ENCODE measurements at places on chromosomes 16 and 17.

DNA sequence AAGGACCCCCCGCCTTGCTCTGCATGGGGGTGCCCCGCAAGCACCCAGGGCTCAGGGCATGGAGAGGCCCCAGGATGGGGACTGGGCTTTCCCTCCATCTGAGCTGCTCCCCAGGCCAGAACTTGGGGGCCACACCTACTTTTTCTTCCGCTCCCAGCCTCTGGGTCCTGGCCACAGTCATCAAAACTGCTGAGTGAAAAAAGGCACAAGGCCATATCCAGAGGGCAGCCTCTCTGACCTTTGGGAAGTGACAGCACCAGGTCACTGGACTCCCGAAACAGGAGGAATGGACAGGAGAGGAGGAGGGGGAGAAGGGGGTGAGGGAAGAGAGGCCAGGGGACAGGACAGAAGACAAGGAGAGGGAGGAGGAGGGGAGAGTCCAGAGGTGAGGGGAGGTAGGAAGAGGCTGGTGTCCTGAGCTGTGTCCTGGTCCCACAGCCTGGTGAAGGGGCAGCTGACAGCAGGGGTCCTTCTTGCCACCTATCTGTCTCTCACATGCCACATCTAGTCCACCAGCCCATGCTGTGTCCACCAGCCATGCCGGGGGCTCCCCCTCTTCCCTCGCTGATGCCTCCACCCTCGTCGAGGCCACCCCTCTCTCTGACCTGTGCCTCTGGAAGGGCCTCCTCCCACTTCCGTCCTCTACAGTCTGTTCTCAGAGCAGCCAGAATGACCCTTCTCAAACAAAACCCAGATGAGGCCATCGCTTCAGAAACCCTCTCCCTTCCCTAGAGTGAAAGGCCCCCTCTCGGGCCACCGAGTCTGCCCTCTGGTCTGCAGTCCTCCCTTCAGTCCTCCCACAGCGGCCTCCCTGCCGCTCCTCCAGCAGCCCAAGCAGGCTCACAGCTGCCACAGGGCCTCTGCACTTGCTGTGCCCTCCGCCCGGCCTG, 73.9 kb upstream of the TOB1 start:
- DNase-seq: no peak

- DNase-seq: no peak
These were observed 67.5 kb upstream of the ZNF423 start for GRCh38 chr16:49923411-49923810.

DNA sequence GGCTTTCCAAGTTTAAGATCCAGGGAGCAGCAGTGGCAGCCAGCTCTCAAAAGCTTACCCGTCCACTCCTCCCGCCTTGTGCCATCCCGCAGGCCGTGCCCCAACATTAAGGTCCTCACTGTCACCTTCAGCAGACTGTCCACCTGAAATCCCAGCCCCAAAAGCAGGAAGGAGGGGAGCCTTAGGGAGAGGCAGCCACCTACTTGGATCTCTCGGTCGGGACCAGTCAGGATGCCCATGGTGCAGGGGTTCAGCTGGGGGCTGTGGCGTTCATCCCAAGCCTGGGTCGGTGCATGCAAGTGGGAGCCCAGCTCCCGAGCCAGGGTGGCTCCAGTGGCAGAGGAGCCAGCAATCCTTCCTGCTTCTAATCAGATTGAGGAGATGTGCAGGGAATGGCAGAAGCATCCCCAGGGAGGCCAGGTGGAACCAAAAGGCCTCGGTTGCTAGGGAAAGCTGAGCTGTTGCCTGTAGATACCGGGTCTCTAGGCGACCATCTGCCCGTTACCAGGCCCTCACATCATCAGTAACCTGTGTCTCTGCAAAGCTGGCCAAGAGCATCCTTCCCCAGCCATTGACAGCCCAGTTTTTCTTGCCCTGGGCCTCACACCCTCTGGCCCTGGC, 24.6 kb downstream of the CNGB1 start:
- no peak for DNase-seq

DNA sequence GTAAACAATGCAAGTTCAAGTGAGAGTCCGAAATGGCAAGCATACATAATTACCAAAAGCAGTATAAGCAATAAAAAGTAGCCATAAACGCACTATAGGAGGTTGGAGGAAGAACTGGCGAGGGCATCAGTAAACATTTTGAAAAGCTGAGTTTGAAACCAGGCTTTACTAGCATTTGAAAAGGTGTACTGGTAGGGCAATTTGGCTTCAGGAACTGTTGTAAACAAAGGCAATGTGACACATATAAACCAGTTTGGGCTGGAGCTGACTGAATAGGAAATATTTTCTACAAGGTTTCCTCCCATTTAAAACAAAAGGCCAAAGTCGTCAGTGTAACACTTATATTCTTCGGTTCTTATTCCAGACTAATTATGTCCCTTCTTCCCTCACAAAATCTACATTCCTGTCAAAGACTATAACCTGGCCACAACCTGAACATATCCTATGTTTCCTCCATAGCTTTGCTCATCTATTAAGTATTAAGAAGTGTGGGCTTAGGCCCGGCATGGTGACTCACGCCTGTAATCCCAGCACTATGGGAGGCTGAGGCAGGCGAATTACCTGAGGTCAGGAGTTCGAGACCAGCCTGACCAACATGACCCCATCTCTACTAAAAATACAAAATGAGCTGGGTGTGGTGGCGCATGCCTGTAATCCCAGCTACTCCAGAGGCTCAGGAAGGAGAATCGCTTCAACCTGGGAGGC, 7.8 kb downstream of the CBX1 start:
- no peak for DNase-seq

- no peak for DNase-seq
These were observed 67.5 kb downstream of the AMFR start for GRCh38 chr16:56357765-56358322.

GRCh38 chr17:77734371-77735080, 224.0 kb upstream of the TNRC6C start:
- DNase-seq: peak; percentile 67

DNA sequence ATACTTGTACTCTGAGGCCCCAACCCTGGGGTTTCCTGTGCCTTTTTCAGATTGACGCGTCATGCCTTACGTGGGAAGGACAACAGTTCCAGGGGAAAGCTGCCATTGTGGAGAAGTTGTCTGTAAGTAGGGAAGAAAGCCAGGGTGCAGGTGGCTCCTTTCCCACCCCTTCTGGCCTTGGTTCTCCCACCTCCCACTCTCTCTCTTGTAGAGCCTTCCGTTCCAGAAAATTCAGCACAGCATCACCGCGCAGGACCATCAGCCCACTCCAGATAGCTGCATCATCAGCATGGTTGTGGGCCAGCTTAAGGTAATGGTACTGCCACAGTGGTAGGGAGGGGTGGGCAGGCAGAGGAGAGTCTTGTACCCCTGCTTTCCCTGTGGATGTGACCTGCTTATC, 4.6 kb upstream of the EDC4 start:
- no peak for DNase-seq

- no peak for DNase-seq
These were observed 280.3 kb upstream of the FOXF1 start for GRCh38 chr16:86229866-86230656.

GRCh38 chr16:27639561-27640276, 89.8 kb downstream of the KATNIP start:
- DNase-seq: peak; percentile 39

DNA sequence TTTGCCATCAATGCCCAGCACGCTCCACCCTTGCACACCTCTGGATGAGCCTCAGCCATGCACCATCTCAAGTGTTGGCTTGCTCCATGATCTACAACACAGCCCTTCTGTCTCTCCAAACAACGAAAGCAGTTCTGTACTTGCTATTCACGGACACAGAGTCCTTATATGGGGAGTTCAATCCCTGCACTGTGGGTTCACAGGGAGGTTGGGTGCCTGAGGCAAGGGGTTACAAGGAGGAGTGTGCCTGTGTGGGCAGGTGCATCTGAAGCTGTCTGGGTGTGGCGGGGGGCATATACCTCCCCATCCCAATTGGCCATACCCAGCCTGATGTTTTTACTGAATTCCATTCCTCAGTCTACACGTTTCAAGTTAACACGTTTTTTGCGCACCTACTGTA, 5.6 kb downstream of the RUNDC3A start:
- DNase-seq: no peak

GRCh38 chr17:74712301-74712700, 422 bp downstream of the CD300LF start:
- DNase-seq: no peak

DNA sequence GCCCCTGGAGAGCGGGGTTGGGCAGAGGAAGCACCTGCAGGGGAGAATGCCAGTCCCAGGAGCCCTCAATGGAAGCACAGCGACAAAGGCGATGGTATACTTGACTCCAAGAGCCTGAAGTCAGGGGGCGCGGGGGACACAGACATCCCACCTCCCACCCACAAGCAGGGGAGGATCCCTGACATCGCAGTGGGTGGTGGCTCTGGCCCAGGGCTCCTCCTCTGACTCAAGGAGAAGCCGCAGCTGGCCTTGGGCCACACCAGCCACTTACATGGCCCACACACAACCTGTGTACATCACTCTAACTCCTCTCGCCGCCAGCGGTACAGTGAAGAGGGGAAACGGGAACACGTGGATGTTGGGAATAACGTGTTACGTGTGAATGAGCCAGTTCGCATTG, 44.3 kb downstream of the FZD2 start:
- DNase-seq: peak; percentile 56

DNA sequence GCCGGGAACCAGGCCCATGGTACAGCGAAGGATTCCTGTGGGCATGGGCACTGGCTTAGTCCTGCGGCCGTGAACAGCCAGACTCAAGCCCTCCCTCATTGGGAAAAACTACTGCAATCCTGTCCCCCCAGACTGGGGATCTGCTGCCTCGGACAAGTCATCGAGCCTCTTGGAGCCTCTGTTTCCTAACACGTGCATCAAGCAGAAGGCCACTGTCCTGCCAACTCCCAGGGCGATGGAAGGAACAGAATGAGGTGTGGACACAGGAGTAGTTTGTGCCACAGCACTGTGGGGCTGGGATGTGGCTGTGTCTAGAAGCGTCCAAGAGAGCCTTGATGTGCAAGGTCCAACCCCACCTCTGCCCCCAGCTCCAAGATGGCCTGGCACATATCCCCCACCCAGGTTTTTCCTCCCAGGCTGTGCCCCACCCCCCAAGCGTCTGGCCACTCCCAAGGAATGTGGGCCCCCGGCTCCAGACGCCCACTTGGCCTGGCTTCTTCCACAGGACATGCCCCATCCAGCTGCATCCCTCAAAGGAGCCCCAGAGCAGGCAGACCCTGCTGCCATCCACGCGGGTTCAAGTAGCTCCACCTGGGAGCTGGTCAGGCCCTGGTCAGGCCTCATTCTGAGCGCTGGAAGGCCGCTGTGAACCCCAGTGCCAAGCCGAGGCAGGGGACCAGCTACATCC, 3.4 kb downstream of the CAMKK1 start:
- no peak for DNase-seq

GRCh38 chr17:40122999-40123810, 1.4 kb downstream of the MSL1 start:
- peak; percentile 58 for DNase-seq

DNA sequence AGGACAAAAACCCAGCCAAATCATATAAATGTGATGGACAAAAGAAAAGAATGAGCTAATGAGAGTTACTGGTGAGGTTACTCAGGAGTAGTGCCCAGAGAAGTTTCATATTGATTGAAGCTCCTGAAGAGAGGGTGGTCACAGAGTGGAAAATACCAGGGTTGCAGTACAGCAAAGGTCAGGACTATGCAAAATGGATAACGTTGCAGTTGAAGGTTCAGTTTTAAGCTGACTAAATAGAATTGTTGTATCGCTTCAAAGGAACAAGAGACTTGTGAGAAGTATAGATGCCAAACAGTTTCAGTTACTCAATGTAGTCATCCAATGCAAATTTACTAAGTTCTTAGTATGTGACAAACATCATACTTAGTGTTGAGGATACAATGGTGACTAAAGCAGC, 47.1 kb downstream of the ABCA8 start:
- DNase-seq: no peak

- no peak for DNase-seq
These were observed 125.3 kb downstream of the TMEM114 start for GRCh38 chr16:8464979-8465378.

DNA sequence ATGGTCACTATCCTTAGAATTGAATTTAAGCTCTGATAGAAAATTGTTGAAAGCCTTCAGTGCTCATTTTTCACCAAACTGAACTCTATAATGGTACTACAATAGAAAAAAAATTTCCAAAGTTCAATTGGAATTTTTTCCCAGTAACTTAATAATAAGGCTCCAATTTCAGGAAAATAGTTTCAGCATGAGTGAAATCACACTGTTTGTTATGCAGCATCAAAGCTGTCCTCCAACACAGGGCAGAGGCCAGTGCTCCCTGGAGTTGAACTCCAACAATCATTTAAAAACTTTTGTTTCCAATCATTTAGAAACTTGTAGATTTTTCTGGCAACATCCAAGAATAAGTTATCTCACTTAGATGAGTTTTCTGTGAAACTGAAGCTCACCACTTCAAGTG, 103.1 kb upstream of the HSBP1 start:
- DNase-seq: peak; percentile 3

DNA sequence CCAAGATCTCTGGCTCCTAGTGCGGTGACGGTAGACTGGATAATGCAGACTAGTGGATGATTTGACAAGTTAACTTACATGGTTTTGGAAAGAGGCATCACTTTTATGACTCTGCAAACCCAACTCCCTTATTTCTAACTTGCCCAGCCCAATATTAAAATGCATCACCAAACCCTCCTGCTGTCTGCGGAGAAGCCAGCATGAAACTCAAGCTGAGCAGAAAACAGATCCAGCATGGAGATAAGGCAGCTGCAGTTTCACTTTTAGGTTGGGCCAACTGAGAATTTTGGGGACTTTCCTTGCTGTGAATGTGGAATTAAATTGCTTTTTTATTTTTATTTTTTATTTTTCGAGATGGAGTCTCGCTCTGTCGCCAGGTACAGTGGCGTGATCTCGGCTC, 27.8 kb downstream of the CDH1 start:
- DNase-seq: no peak

DNA sequence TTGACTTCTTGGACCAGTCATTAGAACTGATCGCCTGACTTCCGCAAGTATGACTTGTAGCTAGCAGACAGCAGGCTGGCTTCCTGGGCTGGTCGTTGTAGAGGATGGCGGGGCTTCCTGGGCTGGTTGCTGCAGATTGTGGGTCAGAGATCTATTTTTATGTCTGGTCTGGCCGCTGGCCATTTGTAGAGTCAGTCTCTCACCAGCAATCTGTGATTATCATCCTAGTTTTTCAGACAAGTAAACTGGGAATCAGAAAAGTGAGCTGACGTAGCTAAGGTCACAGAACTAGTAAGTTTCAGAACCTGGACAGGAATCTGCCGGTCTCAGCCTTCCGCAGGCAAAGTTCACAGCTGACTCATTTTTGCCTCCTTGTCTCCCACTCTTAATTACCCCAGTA, 19.1 kb downstream of the GPR142 start:
- DNase-seq: no peak

- DNase-seq: no peak
These were observed 20.4 kb upstream of the TRIM25 start for GRCh38 chr17:56934280-56934679.

GRCh38 chr16:85428168-85428898, 184.8 kb upstream of the GSE1 start:
- no peak for DNase-seq

- no peak for DNase-seq
These were observed 15.5 kb downstream of the DNAJC7 start for GRCh38 chr17:42001729-42002128.

GRCh38 chr17:82380860-82381702, 9.5 kb downstream of the UTS2R start:
- DNase-seq: no peak
